ENCODE measurements at places on chromosomes 7 and 10. TPM values are rescaled to one million over a fixed set of nuclear protein-coding genes. Genes with fewer than 3 reads are reported as not detected.

The CHAT gene
- total RNA-seq = not detected

DNA sequence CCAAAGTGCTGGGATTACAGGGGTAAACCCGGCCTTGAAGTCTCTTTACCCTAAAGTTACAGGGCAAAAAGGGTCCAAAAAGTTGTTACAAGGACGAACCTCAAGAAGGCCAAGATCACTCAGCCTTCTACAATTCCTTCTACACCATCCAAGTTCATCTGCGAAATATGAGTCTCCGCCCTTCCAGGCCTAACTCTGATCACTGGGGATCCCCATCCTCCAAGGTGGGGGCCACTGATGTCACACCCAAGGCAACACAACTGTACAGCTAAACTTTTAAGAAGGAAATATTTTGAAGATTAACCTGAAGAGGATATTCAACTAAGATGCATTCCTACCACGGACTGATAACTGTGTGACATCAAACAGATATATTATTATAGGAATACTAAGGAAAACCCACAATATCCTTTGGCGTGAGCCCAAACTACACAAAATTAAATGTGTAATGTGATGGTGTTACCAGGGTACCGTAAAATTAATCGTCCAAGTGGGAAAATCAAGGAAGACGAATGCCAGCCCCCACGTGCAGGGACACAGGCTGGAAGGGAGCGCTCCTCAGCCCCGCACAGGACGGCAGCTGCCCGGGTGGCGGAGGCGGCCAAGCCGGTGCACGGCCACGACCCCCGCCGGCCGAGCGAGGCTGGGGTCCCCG, 1.0 kb downstream of the PAXIP1 start:
- no peak for DNase-seq

DNA sequence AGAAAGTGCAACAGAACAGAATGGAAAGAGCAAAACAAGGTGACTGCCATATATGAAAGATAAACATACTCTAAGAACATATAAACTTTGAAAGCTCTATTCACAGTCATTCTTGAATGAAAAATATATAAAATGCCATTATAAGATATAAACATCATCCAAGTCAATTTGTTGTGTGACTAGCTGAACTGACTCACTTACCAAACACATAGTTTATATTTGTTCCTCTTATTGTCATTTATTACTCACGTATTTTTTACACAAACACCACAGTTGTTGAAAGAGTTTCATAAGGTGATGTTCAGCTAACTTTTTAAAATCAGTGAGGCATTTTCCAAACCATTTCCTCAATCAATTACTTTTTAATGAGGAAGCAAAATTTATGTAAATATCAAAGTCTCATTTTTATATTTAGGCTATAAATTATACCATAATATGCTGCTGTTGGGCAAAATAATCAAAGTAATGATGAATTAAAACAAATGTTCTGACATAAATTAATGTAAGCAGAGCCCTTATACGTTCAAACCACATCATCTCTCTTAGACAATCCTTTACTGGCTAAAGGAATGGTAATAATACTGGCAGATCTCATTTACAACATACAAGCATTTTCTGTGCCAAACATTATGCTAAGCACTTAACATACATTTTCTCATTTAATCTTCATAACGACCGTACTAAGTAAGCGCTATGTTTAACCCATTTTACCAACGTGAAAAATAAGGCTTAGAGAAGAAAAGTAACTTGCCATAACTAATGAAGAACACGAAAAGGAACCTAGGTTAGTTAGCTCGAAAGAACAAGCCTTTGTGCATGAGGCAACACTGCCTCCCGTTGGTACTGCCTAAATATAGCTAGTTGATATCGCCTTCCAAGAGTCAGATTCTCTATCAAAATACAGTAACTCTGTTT, 7.3 kb downstream of the LRRN3 start:
- DNase-seq = no peak

The ARHGEF35 gene
- total RNA-seq = 9.0 TPM

The RAMP3 gene
- total RNA-seq = not detected

The DOCK4 gene
- 16.8 TPM for total RNA-seq

DNA sequence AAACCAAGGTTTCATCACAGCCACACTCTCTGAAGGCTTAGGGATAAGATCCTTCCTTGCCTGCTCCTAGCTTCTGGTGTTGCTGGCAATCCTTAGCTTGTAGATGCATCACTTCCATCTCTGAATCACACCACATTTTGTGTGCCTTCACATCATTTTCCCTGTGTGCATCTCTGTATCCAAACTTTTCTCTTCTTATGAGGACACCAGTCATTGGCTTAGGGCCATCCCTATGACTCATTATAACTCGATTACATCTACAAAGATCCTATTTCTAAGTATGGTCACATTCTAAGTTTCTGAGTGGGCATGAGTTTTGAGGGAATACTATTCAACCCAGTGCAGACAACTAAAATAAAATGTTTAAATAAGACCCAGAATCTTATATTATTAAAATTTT, 121.7 kb downstream of the C7orf25 start:
- no peak for DNase-seq

The WEE2 gene
- total RNA-seq = not detected

The PRTFDC1 gene
- total RNA-seq = 9.9 TPM

The RNF32 gene
- total RNA-seq = 0.75 TPM

DNA sequence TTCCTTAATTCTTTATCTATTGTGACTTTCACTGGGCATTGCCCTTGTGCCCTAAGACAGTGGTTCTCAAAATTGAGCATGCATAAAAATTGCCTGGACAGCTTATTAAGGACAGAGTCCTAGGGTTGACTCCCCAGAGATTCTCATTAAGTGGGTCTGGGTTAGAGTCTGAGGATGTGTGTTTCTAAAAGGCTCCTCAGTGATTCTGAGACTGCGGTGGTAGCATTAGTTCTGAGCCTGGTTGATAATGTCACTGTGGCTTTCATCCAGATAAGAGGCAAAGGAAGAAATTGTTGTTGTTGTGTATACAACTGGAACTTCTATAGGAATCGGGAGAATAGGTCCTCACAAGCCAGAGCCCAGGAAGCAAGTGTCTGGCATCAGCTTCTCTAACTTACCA, 1.3 kb downstream of the IFIT2 start:
- no peak for DNase-seq

The SPDYE6 gene
- not detected for total RNA-seq

DNA sequence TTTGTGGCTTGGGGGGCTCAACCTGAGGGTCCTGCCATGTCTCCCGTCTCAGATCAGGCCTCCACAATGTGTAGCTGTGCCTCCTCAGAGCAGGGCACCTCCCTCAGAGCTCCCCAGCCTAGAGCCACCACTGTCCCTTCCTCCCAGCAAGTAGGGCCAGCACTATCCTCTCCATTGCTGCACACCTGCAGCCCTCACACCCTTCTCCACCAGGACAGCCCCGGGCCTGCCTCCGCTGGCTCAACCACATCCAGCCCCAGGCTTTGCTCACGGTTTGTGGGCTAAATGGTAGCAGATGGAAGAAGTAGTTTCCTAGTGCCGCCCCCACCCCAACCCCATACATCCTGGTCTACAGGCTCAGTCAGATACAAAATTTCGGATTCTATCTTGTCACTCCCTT, 10.1 kb downstream of the NFKB2 start:
- no peak for DNase-seq

DNA sequence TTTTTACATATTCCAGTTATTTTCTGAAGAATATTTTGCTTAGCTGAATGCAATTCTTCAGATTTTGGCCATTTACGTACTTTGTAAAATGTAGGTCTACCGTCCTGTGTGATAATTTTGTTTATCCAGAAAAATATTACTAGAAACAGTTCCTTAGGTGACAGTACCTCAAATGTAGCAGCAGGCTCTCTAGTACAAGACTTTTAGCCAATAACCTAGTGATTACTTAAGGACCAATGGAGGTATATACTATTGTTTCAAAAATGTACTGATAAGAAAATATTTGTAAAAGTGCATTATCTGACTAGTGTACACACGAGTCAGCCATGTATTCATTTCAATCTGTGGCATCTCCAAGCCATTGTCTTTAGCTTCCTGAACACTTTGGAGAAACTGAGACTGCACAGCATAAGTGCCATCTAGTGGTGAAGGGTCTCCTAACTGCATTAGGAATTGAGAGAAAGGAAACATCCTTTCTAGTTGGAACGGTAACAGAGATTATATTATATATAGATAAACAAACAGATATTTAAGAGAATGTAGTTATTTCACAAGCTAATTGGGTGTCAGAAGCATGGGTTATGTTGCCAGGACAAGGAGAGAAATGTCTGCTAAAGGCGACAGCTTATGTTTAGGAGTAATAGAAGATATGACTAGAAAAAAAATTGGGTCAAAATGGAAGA, 23.7 kb downstream of the RTKN2 start:
- no peak for DNase-seq

DNA sequence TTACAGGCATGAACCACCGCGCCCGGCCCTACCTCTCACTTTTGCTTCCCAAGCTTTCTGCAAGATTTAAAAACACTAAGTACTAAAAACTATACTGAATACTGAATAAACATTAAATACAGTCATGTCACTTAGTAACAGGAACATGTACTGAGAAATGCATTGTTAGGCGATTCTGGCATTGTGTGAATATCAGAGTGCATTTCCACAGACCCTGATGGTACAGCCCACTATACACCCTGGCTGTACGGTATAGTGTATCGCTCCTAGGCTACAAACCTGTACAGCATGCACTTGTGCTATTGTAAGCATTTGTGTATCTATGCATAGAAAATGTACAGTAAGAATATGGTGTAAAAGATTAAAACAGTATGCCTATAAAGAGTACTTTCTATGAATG, 29.1 kb downstream of the PDIA4 start:
- DNase-seq = no peak

The SLC16A9 gene
- total RNA-seq = 10.4 TPM

- DNase-seq = no peak
Measured at GRCh38 chr10:86595496-86595895, 58.9 kb upstream of the OPN4 start.

- no peak for DNase-seq
Measured at GRCh38 chr7:19715499-19715898, 6.7 kb upstream of the POLR1F start.

The DDC gene
- not detected for total RNA-seq

- DNase-seq = no peak
Measured at GRCh38 chr7:155462163-155462735, 4.3 kb downstream of the EN2 start.

- DNase-seq = no peak
Measured at GRCh38 chr10:104778371-104778770, 137.3 kb downstream of the SORCS3 start.

DNA sequence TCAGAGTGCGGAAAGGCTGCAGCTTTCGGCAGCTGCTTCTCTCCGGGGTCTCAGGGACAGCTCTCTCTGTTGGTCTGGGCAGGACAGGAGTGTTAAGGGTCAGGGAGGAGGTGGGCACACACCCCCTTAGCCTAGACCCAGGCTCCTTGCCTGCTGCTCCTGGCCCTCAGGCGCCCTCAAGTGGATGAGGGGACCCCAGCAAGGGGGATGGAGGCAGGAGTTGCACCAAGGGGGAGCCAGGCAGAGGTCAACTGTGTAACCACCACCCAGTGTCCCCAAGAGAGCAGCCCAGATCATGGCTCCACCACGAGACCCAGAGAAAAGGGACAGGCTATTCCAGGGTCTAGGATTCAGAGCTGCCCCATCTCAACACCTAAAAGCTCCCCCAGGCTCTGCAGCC, 26.9 kb downstream of the SPOCK2 start:
- no peak for DNase-seq

The SBDS gene
- total RNA-seq = 109 TPM

The SPDYE9 gene
- not detected for total RNA-seq

The C10orf67 gene
- 0.07 TPM for total RNA-seq

GRCh38 chr10:99325281-99325680, 3.9 kb upstream of the CNNM1 start:
- DNase-seq = no peak

- no peak for DNase-seq
Measured at GRCh38 chr10:75187961-75188426, 22.6 kb upstream of the VDAC2 start.

DNA sequence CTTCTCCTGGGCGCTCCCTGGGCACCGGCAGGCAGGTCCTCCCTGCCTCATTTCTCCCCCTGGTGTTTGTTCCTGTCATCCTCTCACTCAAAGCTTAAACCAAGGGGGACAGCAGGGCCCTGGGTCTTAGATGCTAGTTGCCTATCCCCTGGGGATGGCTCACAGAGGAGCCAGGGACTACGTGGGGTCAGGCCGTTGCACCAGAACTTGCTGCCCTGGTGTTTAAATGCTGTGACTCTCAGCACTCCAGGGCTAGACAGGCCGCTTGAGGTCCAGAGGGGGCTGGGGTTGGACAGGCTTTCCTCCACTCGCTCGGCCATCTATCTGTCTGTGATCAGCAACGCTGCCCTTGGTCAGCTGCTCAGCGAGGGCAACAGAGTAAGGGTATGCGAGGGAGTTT, 340.3 kb downstream of the CXCL12 start:
- no peak for DNase-seq

DNA sequence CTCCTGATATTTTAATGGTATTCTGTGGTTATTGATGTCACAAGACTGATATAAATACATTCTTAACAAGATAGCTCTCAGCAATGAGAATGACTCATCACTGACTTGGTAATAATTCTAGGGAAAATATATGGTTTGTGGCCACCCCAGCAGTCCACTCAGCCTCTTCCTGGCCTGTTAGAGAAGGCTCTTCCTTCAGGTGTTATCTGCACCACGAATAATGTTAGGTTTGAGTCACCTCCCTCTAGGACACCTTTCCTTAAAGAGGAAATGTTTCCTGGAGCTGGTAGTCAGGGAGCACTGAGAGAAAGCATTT, 163.3 kb downstream of the SVIL start:
- peak; percentile 51 for DNase-seq

DNA sequence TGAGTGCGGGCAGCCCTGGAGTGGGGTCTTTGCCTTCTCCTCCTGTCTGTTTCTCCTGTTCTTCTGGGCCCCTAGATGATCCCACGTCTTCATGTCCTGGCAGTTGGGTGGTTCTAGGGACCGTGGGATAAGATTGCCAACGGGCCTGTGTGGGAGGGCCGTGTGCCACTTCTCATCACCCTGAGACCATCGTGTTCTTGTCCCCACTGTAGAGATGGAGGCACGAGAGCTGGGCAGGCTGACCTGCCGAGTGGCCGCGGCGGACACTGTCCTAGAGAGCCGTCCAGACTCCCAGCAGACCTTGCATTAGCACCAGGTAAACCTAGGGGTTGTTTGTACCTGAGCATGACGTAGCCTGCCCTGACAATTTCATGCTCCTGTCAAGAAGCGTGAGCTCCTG, 18.5 kb upstream of the UBE3C start:
- no peak for DNase-seq

- no peak for DNase-seq
Measured at GRCh38 chr10:46270086-46270811, 16.5 kb upstream of the ANTXRL start.

DNA sequence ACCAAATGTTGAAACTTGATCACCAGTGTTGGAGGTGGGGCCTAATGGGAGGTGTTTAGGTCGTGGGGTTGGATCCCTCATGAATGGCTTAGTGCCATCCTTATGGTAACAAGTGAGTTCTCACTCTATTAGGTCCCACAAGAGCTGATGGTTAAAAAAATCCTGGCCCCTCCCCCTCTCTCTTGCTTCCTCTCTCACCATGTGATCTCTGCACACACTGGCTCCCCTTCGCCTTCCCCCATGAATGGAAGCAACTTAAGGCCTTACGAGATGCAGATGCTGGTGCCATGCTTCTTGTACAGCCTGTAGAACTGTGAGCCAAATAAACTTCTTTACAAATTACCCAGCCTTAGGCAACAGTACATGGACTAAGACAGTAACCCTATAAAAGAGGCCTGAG, 62.7 kb downstream of the PPP1R3C start:
- no peak for DNase-seq
